OCI-LY7 (cell line): ENCODE measurements at places on chromosomes 7 and 10.

DNA sequence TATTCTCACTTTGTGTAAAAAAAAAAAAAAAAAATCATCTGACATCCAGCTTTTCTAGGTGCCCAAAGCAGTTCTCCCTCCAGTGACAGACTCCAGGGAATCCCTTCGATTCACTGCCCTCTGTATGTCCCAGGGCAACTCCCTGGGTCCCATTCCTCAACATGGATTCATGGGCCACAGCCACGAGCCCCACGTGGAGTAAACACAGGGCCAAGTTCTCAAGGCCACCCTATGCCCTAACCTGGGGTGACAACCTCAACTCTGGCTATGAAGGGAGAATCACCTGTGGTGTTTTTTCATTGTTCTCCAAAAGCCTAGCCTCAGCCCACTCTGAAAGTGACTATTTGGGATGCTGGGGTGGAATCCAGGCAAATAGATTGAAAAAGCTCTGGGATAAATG is 3.4 kb downstream of the BNIP3 start:
- no peak for DNase-seq

DNA sequence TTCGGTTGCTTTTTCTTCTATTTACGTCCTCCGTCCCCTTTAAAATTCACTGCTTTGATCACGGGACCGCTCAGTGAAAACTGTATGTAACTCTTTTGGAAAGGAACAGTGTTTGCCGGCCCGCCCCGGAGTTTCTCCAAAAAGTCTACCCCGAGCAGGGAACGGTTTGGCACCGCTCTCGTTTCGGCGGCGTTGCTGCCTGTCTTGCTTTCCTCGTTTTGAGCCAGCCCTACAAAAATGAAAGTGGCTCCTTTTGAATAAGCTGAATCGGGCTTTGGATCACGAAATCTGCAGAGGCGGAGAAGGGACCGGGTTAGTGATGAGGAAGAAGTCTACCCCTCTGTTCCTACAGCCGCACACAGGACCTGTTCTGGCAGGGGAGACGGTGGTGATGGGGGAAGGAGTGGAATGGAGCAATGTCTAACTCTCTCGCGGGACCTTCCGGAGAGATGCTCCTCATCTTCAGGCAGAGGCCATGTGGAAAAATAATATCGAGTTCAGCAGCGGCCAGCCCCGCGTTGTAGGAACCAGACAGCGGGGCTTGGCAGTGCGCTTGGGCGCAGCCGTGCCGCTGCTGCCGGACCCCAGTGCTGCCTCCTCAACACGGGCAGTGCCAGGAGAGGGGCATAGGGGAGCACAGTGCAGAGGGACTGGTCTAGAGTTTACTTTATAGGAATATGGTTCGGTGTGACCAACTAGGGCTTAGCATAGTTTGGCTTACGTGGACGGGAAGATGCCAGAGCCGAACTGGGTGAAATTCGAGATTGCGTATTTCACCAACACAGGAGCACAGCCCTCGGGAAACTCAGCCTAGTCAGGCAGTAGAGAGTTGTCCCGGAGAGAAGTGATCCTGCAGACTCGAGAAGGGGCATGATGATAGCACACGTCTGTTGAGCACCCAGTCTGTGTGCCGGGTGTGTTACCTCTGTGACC is 1.4 kb downstream of the HTRA1 start:
- no peak for DNase-seq

DNA sequence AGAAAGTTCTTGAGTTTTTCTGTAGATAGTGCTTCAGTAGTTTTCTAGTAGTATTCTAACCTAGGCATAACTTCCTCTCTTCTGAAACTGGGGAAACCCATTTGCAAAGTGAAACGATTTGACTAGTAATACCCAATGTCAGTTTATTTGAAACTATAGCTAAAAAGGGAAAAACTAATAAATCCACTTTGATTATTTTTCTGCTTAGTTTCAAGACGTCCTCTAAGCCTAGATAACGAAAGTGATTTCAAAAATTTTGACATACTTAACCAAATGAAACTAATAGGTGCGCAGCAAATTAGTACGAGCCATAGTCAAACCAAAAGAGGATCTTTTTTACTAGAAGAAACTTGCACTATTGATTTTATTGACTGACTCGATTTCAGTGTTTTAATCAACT is 9.8 kb upstream of the SP8 start:
- DNase-seq = no peak

DNA sequence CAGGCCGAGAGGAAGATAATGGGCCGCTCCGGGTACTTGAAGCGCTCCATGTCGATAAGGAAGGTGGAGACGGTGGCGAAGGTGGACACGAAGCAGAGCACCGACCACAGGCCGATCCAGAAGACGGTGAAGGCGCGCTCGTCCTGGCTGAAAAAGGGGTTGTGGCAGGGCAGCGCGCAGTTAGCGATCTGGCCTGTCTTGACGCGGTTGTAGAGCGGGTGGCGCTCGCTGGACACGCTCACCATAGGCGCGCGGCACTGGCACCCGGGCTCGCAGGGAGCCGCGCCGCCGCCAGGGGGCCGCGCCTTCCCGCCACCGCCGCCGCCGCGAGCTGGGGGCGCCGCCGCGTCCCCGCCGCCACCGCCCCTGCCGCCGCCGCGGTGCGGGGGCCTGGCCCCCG is 1.6 kb downstream of the FZD8 start:
- DNase-seq = peak; percentile 65

DNA sequence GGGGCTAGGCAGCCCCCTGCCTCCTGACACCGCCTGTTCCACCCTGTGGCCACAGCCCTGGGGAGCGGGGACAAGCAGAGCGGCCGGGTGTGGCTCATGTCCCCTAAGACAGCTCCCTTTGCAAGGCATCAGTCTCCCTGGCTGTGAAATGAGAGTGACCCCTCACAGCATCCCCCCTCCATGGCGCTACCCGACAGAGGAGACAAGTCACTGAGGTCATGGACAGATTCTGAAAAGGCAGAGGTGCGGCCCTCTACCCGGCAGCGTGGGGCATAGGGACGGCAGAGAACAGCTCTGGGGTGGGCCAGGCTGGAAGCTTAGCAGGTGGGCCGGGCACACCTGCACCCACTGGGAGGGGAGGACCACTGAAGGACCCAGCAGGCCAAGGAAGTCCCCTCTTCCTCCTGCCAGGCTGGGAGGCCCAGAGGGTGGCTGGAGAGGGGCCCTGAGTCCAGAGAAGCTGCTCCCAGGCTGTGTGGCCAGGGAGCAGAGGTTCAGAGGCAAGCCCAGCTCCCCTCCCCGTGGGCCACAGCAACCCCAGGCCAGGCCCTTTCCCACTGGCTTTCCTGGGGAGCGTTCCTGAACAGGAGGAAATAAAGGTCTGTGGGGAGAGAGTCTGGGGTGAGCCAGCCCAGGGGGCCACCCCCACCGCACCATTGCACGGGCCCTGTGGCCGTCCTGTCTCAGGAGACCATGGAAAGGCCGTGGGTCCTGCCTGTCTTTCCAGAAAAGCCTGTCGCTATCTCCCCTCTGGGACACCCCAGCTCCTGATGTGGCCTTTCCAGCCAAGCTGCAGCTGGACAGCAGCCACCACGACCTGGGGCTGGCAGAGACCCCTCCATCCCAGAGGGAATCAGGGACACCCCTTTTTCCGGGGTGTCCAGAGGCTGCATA is 1.7 kb downstream of the ADAP1 start:
- DNase-seq = no peak

DNA sequence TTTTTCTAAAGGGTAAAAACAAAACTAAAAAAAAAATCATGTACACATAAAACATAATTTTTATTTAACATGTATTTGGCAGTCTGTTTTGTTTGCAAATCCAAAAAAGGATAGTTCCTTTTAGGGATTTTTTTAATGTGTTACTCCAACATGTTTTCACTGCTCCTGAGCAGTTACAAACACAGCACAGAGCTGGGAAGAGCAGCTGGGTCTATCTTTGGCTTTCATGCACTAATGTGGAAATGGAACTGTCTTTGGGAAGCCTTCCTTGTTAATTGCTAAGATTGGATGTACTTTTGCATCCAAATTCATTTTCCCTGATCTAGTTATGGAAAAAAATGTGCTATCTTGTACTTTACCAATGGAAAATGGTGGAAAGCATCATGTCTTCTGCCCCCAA is 1035.1 kb downstream of the CNTNAP2 start:
- no peak for DNase-seq

DNA sequence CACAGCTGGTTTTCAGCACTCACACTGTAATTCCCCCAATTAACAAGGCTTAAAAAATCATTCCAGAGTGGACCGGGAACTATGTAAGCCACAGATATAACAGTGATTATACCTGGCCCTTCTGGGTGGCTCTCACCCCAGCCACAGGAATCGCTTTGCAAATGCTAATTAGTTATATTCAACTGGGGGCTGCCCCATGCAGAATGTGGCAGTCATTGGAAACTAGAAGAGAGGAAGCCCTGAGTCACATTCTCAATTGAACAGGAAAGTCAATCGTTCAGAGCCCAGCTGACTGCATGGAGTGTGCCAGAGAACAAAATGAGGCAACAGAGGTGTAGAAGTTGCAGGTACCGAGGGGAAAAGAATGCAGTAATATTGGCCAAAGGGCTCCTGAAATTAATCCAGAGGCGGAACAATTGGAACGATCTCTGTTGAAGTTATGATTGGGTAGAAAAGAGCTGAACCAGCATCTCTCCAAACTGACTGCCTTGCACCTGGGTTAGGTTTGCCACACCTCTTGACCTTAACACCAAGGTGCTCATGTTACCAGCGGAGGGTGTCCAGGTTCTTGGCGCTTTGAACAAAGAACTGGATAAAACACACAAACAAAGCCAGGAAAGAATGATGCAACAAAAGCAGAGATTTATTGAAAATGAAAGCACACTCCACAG is 909.7 kb upstream of the AUTS2 start:
- no peak for DNase-seq

DNA sequence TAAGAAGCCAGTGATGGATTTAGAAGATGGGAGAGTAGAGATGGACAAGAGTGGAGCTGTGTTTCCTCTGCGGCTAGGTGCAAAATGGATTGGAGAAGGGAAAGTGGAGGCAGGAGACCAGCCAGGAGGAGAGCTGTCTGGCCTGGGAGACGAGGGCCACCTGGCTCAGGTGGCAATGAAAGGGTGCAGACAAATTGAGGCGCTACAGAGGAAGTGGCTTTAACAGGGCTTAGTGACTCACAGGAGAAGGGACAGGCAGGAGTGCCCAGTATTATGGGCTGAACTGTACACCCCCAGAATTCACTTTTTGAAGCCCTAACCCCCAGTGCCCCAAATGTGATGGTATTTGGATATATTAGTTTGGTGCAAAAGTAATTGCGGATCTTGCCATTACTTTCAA is 65.6 kb upstream of the DUSP5 start:
- no peak for DNase-seq

GRCh38 chr10:103281753-103282152 is 4.8 kb downstream of the INA start:
- no peak for DNase-seq

GRCh38 chr10:10475812-10476211 is 541.9 kb upstream of the CELF2 start:
- no peak for DNase-seq

GRCh38 chr10:17510242-17510908 is 56.0 kb upstream of the ST8SIA6 start:
- no peak for DNase-seq

DNA sequence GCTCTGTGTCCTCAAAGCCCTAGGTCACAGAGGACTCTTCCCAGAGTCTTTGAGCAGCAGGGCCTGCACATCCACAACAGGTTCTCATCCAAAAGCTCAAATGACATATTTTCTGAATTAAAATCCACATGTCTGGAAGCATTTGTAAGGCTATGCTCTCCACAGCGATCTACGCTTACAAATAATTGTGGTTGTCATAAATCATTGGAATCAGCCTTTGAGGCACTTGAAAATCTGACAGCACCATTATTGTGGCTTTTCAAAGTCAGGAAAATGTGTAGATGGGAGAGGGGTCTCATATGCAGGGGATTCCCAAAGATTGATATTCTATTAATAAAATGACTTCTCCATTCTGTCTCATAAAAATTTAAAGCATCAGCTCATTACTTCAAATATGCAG is 16.3 kb downstream of the GPR26 start:
- DNase-seq = no peak

DNA sequence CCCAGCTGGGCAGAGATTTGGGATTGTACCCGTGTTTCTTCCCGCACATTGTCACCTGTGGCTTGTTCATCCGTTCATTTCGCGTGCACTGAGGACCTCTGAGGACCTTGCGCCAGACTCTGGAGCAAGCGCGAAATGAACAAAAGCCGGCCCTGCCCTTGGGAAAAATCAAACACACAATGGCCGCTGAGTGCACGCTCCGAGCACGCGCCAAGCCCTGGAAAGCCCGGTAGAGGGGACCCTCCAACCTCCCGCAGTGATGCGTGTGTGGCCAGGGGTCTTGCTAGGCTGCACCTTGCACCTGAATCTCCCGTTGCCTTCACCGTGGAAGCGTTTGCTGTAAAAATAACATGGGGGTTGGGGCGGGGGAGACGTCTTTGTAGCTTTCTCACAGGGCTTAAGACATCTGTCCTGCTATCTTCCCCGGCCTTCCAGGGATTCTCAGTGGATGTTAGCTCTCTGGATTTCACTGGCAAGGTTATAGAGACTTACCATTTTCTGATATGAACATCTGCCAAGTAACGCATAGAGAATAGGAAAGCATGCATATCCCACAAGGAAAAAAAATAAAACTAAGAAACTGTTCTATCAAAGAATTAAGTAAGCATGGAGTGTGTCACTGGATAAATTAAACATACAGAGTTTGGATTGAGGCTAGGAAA is 37.3 kb downstream of the ZNF777 start:
- no peak for DNase-seq

- DNase-seq = no peak
These were observed 8.9 kb upstream of the CH25H start for GRCh38 chr10:89216056-89216455.

DNA sequence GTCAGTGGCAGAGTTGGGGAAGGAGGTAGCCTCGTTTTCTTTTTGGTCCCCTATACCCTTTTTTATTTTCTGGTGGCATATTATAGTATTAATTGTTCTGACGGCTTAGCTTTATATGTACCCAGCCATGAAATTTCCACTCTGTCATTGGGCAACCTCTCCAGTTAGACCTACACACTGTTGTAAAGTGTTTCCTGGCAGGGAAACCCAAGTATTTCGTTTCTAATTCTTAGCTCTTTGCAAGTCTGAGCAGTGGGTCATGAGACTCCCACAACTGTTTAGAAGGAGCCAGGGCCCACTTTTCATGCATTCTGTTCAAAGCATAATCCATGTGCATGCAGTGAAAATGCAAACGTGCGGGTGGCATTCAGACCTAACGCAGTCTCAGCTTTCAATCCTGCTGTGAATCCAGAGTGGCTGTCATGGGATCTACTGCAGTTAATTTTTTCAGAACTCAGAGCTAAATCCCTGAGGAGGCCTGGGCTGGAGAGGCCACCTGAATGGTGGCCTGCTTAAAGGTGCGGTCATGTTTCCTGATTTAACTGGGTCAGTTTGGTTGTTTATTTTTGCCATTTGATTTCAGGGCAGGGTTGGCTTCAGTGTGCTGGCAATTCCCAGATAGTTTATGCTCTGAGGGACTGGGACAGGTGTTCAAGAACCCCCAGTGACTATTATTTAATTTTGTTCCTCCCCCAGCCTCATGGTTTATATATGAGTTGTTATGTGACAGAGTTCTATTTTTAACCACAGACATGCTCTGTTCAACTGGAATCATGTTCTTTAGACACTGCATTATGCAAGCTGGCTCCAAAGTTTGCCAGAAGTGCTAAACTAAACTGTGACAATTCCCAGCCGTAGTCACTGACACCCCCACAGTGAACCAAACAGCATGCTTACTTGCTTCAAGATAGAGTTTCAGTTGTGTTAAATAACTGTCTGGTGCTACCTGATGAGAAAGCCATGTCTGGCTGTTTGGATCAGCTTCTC is 27.4 kb upstream of the SYPL1 start:
- no peak for DNase-seq

- no peak for DNase-seq
These were observed 28.9 kb upstream of the FXYD4 start for GRCh38 chr10:43342279-43343125.

- DNase-seq = no peak
These were observed 226.0 kb downstream of the CELF2 start for GRCh38 chr10:11243425-11244222.

GRCh38 chr7:28245123-28245878 is 64.7 kb upstream of the JAZF1 start:
- DNase-seq = no peak
